Bronchus fibroblast of lung (primary cell): ENCODE measurements at places on chromosomes 13 and 19. TPM values are rescaled to one million over a fixed set of nuclear protein-coding genes. Genes with fewer than 3 reads are reported as not detected.

RABAC1 gene
- total RNA-seq, result 280 and 302 TPM in 2 replicates

ZNF723 gene
- total RNA-seq, result not detected in 2 replicates

TNFSF11 gene
- 0.34 and 0.89 TPM in 2 replicates for total RNA-seq

PDX1 gene
- not detected in 2 replicates for total RNA-seq

ZNF600 gene
- total RNA-seq, result 1.5 and 1.6 TPM in 2 replicates

ZNF296 gene
- 0.17 and 0.45 TPM in 2 replicates for total RNA-seq

MAN2B1 gene
- total RNA-seq, result 38.1 and 48.3 TPM in 2 replicates

KCNN1 gene
- 0.15 and 0.34 TPM in 2 replicates for total RNA-seq

WDR83 gene
- 11.9 and 12.5 TPM in 2 replicates for total RNA-seq

ZNF177 gene
- 0.89 and 5.4 TPM in 2 replicates for total RNA-seq

SYDE1 gene
- 56.2 and 60.7 TPM in 2 replicates for total RNA-seq

FGF9 gene
- not detected in 2 replicates for total RNA-seq

RPS15 gene
- total RNA-seq, result 3,175 and 3,222 TPM in 2 replicates

GTF2F2 gene
- 19.2 and 24.9 TPM in 2 replicates for total RNA-seq

KCNJ14 gene
- total RNA-seq, result 0.15 and 0.50 TPM in 2 replicates

NKG7 gene
- not detected in 2 replicates for total RNA-seq

LYL1 gene
- 3.2 and 3.3 TPM in 2 replicates for total RNA-seq

MYO16 gene
- total RNA-seq, result 0.15 and 0.17 TPM in 2 replicates

DLEU7 gene
- not detected in 2 replicates for total RNA-seq

PLK5 gene
- not detected in 2 replicates for total RNA-seq

RNF17 gene
- total RNA-seq, result 0.50 and 0.89 TPM in 2 replicates

CPT1C gene
- total RNA-seq, result 17.7 and 19.3 TPM in 2 replicates

IGFL4 gene
- not detected in 2 replicates for total RNA-seq

CCDC97 gene
- total RNA-seq, result 10.0 and 10.6 TPM in 2 replicates

ZNF285 gene
- total RNA-seq, result 1.5 and 1.8 TPM in 2 replicates

ZNF534 gene
- not detected in 2 replicates for total RNA-seq

ZNF599 gene
- 10.6 and 14.1 TPM in 2 replicates for total RNA-seq

IFNL1 gene
- not detected in 2 replicates for total RNA-seq

SHISA7 gene
- not detected in 2 replicates for total RNA-seq

FGF22 gene
- 0.30 and 0.34 TPM in 2 replicates for total RNA-seq

CD22 gene
- under 0.01 TPM in 1 of 2 replicates, not detected in the other for total RNA-seq

SYNGR4 gene
- not detected in 2 replicates for total RNA-seq

BAX gene
- total RNA-seq, result 127 and 135 TPM in 2 replicates

FOXO1 gene
- 2.8 and 3.5 TPM in 2 replicates for total RNA-seq

COL4A1 gene
- total RNA-seq, result 45.5 and 55.0 TPM in 2 replicates

CDKN2D gene
- total RNA-seq, result 8.6 and 11.8 TPM in 2 replicates

SIGLEC11 gene
- total RNA-seq, result not detected in 2 replicates

VSTM2B gene
- not detected in 2 replicates for total RNA-seq

TEX101 gene
- not detected in 2 replicates for total RNA-seq

TSSK6 gene
- total RNA-seq, result 0.84 and 1.2 TPM in 2 replicates

NPAS1 gene
- 0.15 and 0.34 TPM in 2 replicates for total RNA-seq

DCT gene
- not detected in 2 replicates for total RNA-seq

ENOX1 gene
- total RNA-seq, result 0.84 and 1.3 TPM in 2 replicates

PSG7 gene
- total RNA-seq, result not detected in 2 replicates

SLC25A41 gene
- total RNA-seq, result not detected in 2 replicates

ALOX5AP gene
- 0.74 TPM in 1 of 2 replicates, not detected in the other for total RNA-seq
